CD4-positive, alpha-beta T cell treated with Interleukin-17A for 1 hour (primary cell): ENCODE measurements at places on chromosomes 12 and 14.

DNA sequence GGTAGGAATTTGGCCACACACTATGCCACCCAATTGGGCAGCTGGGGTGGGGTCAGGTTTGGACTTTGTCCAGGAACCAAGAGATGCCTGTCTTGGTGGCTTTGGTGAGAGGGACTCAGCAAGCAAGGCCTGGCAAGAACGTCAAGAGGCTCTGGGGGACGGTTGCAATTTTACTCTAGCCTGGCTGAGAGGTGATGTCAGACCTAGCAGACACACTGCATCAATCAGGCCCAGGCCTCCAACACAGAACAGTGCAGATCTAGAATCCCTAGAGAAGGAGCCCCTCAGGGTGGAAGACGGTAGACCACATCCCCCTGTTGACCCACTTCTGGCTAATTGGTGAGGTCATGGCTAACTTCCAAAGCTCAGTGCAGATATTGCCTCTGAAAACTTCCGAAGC lies 1.6 kb upstream of the UNC119B start:
- DNase-seq, result no peak

DNA sequence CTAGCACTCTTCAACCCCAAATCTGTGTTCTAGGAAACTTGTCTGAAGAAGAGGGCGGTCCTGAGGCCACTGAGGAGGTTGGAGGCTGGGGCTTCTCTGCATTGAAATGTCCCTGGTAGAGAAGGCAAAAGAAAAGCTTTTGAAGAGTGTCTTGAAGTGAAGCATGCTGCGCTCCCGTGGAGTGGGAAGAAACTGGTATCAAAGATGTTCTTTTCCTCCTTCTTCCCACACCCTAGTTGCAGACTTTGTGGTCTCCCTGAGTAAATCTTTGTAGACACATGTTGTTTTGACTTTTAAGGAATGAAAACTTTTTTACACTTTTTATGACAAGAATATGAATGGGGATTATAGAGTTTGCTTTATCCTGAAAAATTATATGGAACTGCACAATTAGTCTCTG lies 59.0 kb upstream of the ANP32D start:
- no peak for DNase-seq

DNA sequence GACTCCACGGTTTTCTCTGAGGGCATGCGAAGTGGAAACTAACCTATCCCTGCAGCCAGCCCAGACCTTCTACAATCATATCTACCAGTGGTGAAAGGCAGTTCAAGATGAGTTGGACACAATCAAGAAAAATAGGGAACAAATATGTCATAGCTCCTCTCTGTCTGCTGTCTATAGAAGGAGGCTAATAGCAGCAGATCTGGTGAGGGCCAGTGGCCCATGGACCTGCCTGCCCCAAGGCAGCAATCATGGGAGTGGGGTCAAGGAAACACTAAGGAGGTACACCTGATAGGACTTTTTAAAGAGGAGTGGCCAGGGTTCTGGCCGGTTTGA lies 149.5 kb downstream of the PRKCH start:
- no peak for DNase-seq

GRCh38 chr14:85528897-85529631 lies 880 bp upstream of the FLRT2 start:
- DNase-seq, result no peak

DNA sequence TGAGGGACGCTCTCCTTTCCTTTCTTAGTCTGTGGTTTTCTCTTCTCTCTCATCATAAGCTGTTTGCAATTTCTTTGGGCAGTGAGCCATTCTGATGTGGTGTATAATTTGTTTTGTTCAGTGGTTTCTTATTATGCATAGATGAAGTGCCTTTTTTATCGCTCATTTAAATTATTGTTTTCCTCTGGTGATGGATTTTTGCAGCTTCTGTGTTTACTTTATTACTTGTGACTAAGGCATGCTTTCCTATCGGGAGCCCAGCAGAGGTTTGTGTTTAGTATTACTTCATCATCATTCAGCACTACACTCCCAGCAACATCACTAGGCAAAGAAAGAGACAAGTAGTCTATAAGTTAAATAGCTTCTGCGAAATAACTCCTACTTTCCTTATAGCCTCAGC lies 586.6 kb upstream of the NOVA1 start:
- DNase-seq, result no peak

DNA sequence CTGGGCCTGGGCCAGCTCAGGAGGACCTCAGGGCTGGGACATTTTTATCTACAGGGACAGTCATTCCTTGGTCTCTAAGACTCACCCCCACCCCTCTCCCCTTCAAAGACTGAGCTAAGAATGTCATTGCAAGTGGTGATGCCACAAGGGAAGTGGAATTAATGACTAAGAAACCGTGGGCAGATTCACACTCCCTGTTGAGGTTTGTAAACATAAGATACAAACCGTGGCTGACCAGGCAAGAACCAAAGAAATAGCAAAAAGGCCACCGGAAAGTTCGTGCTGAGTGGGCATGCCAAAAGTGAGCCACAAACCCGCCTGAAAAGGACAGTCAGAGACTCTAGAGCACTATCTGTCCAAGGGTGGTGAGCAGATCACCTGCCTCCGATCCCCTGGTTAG lies 25.7 kb downstream of the NUAK1 start:
- DNase-seq, result no peak

GRCh38 chr12:72734581-72734980 lies 462.4 kb downstream of the TRHDE start:
- no peak for DNase-seq

DNA sequence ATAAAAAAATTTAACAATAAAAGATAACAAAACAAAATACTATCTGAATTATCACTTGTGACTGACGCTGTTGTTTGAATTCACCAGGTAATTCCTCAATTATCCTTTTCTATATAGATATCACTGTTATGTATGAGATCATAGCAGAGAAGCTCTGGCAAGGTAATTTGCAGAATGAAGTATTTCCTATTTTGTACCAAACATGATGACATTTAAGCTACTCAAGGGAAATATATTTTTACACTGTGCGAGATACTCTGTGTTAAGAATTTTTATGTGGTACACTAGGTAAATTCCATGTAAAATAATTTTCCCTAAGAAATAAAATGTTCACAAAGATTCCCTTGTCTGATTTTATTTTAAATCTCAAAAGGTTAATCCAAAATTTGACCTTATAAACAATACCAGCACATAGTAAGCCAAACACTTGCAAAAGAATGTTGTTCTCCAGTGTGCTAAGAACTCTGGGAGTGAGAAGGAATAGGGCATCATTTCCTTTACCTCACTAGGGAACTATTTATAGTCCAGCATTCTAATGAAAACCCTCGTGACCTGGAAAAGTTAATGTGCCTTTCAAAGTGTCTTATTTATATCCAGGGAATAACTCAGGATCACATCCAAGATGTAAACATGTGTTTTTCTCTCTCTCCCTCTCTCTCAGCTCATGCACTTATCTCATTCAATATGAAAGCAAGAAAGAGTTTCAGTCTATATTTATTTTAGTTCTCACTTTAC lies 115.2 kb upstream of the RAP1B start:
- no peak for DNase-seq

GRCh38 chr14:27836386-27836785 lies 930.2 kb upstream of the FOXG1 start:
- DNase-seq, result no peak

DNA sequence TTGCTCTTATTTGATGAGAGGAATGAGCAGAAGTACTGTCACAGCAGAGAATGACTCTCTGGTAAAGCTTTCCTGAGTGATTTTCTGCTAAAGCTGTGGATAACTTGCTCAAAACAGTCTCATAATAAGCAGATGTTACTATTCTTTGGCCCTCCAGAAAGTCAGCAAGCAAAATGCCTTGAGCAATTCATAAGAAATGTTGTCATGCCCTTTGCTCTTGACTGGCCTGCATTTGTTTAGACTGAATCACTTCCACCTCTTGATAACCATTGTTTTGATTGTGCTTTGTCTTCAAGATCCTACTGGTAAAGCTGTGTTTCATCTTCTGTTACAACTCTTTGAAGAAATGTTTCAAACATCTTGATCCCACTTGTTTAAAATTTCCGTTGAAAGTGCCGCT lies 457.9 kb upstream of the FOXG1 start:
- no peak for DNase-seq

- DNase-seq, result no peak
These were observed at the start of gene CMKLR1 for GRCh38 chr12:108338915-108339657. Gene CMKLR1, minus strand, starts transcription at chr12:108339311. Its CDS starts 45,720 bp downstream, at chr12:108293591.

- no peak for DNase-seq
These were observed 68.8 kb upstream of the SLC8A3 start for GRCh38 chr14:70257526-70257925.

DNA sequence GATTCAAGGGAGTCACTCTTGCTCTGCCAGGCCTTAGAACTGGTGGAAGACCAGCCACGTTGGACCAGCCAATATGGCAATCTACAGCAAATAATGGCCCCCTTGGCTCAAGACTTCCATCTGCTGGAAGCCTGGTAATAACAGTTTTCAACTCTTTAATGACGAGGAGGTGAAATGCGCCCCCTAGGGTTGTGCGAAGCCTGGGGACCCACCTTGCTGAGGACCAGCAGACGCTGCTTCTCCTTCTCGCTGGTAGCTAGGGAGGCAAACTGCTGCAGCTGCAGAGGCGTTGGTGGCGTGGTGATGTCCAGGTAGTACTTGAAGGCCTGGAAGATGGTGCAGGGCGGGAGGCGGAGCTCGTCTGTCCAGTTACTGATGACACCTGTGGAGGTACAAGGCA lies 41.5 kb upstream of the FBXO21 start:
- no peak for DNase-seq

DNA sequence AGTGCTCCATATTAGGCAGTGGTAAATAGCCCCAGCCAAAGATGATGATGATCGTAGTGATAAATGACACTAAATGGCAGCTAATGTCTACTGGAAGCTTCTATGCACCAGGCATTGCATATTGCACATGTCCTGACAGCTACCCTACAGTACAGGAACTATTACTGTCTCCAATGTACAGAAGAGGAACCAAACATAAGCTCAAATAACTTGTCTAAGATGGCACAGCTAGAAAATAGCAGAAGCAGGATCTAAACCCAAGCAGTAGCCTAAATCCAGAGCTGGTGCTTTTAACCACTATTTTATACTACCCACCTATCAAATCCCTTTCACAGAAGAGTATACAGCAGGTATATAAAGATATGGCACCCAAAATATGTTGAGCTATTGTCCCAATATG lies 28.9 kb downstream of the ESR2 start:
- DNase-seq, result no peak

- no peak for DNase-seq
These were observed 217.2 kb downstream of the C12orf50 start for GRCh38 chr12:87812030-87812429.

DNA sequence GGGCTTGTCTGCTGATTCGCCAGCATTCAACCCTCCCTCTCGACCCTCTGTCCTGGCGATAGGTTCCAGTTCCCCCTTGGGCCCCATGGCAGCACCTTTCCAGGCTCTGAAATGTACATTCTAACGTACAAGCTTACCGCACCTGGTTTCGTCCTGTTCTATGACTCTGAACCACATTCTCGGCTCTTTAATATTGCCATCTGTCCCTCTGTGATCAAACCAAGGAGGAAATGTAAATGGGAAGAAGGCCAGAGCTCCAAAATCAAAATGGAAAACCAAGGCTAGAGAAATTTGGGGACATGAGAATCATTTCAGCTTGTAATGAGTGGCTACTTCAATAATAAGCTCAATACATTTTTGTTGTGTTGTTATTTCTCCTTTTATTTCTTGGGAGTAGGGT lies 117.2 kb downstream of the TTC7B start:
- DNase-seq, result no peak

- DNase-seq, result no peak
These were observed 10.3 kb downstream of the RBM23 start for GRCh38 chr14:22908601-22909000.

GRCh38 chr14:72521045-72521444 lies 372.9 kb downstream of the DPF3 start:
- DNase-seq, result no peak

DNA sequence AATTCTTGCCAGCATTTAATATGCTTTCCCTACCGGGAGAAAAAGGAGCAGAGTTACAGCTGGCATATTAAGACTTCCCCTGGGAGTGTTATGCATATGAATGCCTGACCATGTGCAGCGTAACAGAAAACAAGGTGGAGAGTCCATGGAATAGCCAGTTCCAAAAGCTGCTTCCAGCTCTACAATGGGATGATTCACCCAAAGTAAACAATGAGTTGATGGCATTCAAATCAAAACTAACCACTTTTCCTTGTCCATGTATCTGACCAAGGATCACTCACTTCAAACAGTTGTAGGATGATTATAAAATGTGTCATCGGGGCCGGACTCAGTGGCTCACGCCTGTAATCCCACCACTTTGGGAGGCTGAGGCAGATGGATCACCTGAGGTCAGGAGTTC lies 48.1 kb upstream of the BICDL1 start:
- DNase-seq, result no peak

DNA sequence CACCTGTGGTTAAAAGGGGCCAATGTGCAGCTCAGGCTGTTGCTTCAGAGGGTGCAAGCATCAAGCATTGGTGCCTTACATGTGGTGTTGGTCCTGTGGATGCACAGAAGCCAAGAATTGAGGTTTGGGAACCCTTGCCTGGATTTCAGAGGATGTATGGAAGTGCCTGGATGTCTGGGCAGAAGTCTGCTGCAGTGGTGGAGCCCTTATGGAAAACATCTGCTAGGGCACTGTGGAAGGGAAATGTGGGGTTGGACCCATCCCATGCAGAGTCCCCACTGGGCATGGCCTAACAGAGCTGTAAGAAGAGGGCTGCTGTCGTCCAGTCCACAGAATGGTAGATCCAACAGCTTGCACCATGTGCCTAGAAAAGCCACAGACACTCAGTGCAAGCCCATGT lies 36.6 kb downstream of the PCNX1 start:
- DNase-seq, result no peak

- no peak for DNase-seq
These were observed 210.3 kb downstream of the NUAK1 start for GRCh38 chr12:105928436-105928835.

- no peak for DNase-seq
These were observed 72.3 kb downstream of the OTX2 start for GRCh38 chr14:56738020-56738419.

GRCh38 chr14:92625213-92625612 lies 111.6 kb downstream of the RIN3 start:
- DNase-seq, result no peak

DNA sequence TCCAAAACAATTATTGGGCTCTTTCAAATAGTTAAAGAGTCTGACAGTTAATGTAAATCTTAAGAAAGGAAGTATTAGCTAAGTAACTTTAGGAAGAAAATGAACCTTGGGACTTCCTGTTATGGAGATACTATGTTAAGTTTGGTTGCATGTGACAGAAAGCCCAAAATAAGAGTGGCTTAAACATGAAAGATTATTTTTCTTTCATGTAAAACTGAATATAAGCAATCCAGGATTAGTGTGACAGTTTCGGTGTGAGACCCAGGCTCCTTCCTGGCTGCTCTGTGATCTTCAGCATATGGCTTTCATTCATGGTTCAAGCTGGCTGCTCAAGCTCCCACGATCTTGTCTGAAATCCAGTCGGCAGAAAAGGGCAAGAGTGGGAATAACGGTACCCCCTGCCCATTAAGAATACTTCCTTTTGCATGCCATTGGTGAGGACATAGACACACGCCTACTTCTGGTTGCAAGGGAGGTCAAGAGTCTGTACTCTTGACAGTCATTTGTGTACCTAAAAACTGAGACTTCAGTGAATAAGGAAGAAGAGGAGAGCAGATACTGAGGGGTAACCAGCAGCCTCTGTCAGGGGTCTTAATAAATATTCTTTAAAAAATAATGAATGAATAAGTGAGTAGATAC lies 2.2 kb upstream of the RPAP3 start:
- no peak for DNase-seq
